IPS DF 19.7 (cell line): ENCODE measurements at places on chromosomes 7 and 10.

- DNase-seq, result no peak
Measured at GRCh38 chr10:62414359-62414758, 40.2 kb downstream of the ZNF365 start.

DNA sequence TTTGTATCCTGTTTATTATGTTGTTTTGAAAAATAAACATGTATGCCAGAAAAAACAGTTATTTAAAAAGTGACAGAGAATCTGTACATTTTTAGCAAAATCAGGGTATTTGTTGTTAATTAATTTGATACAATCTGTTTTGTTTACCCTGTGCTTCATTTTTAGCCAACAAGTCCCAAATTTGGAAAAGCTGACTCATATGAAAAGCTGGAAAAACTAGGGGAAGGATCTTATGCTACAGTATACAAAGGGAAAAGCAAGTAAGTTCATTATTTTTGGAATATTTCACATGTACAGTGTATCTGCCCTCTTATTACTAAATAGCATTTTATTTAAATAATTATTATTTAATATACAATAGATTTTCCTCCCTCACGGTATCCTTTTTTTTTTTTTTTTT lies 151.4 kb downstream of the CDK14 start:
- DNase-seq, result no peak

DNA sequence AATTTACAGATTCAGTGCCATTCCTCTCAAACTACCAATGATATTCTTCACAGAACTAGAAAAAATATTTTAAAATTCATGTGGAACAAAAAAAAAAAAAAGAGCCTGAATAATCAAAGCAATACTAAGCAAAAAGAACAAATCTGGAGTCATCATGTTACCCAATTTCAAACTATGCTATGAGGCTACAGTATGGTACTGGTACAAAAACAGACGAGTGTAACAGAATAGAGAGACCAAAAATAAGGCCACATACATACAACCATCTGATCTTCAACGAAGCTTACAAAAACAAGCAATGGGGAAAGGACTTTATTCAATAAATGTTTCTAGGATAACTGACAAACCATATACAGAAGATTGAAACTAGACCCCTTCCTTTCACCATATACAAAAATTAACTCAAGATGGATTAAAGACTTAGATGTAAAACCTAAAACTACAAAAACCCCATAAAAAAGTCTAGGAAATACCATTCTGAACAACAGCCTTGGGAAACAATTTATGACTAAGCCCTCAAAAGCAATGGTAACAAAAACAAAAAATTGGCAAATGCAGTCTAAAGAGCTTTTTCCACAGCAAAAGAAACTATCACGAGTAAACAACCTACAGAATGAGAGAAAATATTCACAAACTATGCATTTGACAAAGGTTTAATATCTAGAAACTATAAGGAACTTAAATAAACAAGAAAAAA lies 207.7 kb downstream of the PTN start:
- DNase-seq, result no peak

GRCh38 chr7:3950249-3950648 lies 649.2 kb downstream of the SDK1 start:
- DNase-seq, result no peak

GRCh38 chr10:13644866-13645265 lies 58.1 kb downstream of the PRPF18 start:
- DNase-seq, result no peak

DNA sequence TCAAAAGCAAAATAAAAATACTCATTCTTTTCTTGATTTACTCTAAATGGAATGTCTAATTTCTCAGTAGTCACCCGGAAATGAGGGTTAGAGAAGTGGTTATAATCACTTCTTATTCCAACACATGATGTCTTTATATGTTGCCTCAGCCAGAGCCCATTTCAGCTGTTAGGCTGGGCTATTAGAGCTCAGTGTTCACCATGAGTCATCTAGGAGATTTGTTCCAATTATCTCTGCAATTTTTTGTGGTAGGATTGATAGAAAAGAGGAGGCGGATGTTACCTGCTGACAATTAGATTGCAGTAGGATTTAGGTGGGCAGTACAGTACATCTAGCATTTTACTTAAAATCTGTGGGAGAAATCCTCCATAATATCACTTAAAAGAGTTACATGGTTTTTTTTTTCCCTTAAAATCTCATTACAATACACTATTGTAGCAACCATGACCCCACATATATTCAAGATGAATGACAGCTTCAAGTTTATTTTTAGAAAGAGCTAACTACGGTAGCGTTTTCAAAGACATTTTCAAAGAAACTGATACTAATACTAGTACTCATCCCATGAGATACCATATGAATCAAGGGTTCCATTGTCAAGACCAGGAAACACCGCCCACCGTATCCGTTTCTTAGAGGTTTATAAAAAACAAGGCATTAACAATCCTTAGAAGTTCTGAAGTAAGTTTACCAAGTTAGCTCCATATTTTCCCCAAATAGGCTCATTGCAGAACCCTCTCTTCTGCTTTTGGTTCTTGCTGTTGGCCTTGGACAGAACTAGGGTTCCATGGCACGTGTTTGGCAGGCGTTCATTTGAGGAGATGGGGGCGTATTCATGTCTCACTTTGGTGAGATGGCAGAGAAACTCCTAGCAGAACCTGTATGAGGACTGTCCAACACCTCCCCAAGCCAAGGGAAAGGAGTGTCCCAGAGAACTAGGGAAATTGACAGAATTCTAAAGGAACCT lies 10.4 kb downstream of the CPA2 start:
- no peak for DNase-seq

DNA sequence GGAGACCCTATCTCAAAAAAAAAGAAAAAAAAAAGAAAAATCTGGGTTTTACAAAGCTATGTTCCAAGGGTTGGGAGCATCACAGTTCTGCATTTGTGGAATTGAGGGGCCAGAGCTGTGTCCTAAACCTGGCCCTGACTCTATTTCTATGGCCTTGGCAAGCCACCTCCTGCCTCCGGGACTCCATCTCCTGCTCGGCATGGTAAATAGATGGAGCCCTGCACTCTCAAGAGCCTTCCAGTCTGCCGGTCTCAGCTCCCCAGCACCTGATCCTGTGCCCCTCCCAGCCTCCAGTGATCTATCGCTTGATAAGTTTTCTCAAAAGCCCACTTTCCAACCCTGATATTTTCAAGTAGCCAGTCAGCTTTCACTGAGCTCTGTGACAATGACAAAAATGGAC lies 43.0 kb downstream of the KCNH2 start:
- no peak for DNase-seq
